GOT3 (cell line): ENCODE measurements at places on chromosomes 2 and 18.

GRCh38 chr2:109151519-109151918 is 22.5 kb downstream of the SH3RF3 start:
- DNase-seq = no peak

- no peak for DNase-seq
Observed at GRCh38 chr18:73419531-73419930, 551.7 kb upstream of the NETO1 start.

DNA sequence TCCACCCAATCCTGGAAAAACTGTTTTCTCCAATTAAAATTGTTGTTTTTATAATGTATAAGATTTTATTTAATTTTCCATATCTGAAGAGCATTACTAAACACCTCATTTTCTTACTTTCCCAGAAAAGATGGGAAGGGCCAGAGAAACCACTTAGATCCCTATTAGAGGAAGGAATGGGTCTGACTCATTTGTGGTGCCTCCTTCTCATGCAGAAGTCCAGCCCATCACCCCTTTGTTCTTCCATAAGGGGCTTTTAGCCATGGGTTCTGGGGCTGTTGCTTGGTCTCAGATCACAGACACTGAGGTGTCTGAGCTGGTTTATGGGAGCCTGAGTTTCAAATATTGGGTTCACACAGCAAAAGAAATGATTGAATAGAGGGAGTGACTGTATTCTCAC is 152.2 kb downstream of the ESCO1 start:
- no peak for DNase-seq

DNA sequence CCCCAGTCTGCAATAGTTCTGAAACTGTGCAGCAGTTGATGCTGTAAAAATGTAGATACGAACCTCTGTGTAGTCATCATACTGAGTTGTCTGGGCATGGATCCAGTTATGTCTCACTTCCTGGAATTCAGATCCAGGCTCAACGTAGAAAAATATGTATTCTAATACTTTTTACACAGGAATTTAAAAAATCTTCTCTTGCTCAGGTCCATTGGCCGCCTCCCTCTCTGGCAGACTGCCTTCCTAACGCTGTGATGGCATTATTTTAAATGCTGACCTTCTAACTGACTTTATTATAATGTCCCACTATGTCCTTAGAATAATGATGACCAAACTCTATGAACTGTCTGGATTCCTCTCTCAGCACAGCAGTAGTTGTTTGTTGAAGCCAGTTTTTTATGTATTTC is 119.6 kb downstream of the FEZ2 start:
- DNase-seq = no peak

GRCh38 chr2:29115797-29116781 is 874 bp downstream of the CLIP4 start:
- DNase-seq = no peak

- DNase-seq = no peak
Observed at GRCh38 chr2:227006189-227006897, 157.7 kb downstream of the COL4A4 start.

GRCh38 chr2:28320371-28320770 is 72.3 kb upstream of the FOSL2 start:
- no peak for DNase-seq

- DNase-seq = no peak
Observed at GRCh38 chr18:11147371-11147951, 1.9 kb downstream of the PIEZO2 start.

GRCh38 chr2:130819226-130819607 is 17.5 kb upstream of the ARHGEF4 start:
- no peak for DNase-seq

GRCh38 chr2:1647417-1648240 is 96.7 kb downstream of the PXDN start:
- no peak for DNase-seq

DNA sequence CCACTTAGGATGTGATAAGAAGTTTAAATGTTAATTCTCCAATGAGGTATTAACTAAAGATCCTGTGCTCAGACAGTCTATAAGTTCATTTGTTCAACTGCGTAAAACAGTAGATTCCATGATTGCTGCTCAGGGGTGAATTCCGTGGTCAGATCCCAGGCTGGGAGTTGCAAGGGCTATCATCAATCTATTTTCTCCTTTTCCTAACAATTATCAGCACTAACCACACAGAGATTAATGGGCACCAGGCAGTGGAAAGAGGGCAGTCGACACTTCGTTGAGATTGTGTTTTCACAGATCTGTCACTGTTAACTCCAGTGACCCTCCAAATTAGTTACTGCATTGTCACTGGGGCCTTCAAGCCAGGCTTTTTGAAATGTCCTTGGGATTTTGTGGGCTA is 154.1 kb upstream of the SPRED2 start:
- no peak for DNase-seq

DNA sequence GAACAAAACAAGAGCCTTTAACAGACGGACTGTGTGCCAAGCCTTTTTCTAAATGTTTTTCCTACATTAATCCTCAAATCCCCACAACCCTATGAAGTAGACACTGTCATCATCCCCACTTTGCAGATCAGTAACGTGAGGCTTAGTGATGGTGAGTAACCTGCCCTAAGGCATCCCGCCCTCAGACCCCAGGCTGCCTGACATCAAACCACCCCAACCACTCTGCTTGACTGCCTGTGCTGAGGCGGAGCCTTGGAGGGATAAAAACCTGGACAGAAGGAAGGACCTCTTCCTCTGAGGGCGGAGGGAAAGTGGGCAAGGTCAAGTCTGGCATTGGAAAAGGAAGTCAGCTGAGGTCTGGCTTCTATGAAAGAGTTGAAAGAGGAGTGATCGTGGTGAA is 104.6 kb downstream of the SP3 start:
- no peak for DNase-seq

DNA sequence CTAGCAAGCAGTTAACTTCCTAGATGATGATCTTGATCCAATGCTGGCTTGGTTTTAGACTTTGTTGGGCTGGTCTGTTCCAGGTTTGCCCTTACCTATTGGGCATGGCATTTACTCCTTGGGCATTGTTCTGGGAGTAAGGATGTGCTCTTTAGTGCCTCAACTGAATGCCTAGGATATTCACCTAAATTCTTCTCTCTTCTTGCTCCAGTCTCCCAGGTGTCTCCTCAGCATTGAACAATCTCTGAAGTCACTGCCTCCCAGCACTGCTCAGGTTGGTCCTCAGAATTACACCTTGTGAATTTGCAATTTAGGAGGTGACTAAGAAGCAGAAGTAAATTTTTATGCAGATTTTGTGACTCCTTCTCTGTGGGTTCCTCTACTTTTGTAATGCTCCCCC is 307.7 kb upstream of the COL3A1 start:
- no peak for DNase-seq

GRCh38 chr2:196384729-196385128 is 213.4 kb upstream of the STK17B start:
- no peak for DNase-seq

DNA sequence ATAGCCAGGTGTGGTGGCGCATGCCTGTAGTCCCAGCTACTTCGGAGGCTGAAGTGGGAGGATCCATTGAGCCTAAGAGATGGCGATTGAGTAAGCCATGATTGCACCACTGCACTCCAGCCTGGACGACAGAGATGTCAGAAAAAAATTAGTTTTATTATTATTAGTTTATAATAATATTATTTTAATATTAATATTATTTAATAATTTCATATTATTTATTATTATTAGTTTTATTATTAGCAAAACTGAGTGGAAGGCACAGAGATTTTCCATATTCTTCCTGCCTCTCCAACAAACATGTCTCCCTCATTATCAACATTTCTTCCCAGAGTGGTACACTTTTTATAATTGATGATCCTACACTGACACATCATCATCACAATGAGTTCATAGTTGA is 278.2 kb downstream of the SOX11 start:
- no peak for DNase-seq

GRCh38 chr2:150427298-150427697 is 60.2 kb downstream of the RND3 start:
- no peak for DNase-seq

DNA sequence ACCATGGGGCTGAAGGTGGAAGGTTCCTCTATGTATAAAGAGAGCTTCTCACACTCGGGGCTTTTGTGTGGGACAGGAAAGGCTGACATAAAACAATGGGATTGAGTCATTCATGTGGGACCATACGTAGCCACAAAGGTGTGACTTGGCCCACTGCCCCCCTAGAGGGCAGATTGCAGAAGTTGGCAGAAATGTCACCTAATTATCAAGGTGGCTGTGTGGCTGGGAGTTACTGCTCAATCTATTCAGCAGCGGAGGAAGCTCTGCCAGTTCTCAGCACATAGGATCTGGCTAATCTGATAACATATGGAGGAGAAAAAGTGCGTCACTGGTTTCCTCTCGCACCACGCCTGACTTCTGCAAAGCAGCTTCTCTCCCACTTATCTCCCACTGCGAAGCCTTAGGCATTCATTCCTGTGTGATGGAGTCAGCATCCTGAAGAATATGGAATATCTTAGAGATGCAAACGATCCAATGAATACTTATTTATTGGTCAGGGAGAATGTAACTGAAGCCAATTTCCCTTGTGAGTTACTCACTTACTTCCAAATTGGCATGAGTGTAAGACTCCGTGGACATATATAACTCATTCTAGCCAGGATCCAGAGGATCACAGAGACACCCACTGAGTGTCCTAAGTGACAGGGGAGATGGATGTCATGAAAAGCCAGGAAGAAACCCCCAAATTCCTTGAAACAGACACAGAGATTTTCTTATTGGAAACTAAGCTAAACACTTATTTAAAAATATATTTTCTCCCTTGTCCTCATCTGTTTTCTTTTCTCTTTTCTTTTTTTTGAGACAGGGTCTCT is 344.8 kb downstream of the TGIF1 start:
- no peak for DNase-seq

DNA sequence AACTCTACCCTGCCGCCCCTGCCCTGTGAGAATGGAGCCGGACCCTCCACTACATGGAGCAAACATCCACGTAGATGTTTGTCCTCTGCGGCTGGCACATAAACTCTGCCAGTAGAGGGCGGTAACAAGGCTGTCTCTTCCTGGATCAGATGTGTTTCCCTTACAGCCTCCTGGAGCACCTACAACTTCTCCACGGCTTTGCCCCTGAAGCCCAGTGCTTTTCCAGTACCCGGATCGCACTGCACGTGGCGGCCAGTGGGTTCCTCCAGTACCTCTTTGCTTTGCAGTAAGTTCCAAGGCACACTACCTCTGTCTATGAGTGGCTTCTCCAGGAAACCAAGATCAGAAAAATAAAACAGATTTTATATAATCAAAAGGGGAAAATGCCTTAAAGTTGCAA is 651.3 kb downstream of the DCDC2C start:
- no peak for DNase-seq
